ENCODE measurements at places on chromosomes 7 and 10.

DNA sequence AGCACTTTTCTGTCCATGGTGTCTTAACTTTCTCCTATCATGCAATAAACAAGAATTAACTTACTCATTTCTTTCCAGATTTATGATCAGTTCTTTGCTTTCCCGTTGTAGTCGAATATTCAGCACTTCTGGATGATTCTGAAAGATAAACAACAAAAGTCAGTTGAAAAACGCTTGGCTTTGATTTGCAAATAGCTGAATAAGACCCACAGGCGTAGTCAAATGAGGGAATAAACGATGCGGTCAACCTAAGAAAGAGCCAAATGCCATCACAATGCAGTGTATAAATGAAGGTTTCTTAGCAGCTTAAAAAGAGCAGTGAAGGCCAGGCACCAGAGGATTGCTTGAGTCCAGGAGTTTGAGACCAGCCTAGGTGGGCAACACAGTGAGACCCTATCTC lies 109.4 kb downstream of the ADAM12 start:
- no peak for DNase-seq

GRCh38 chr10:3107426-3107961 lies 40.1 kb downstream of the PFKP start:
- no peak for DNase-seq

- no peak for DNase-seq
Measured at GRCh38 chr7:47480576-47481538, 101.1 kb downstream of the TNS3 start.

- DNase-seq: no peak
Measured at GRCh38 chr7:141593134-141593533, 41.9 kb downstream of the AGK start.

- peak; percentile 12 for DNase-seq
Measured at GRCh38 chr7:144513334-144513733, 109.8 kb upstream of the NOBOX start.

DNA sequence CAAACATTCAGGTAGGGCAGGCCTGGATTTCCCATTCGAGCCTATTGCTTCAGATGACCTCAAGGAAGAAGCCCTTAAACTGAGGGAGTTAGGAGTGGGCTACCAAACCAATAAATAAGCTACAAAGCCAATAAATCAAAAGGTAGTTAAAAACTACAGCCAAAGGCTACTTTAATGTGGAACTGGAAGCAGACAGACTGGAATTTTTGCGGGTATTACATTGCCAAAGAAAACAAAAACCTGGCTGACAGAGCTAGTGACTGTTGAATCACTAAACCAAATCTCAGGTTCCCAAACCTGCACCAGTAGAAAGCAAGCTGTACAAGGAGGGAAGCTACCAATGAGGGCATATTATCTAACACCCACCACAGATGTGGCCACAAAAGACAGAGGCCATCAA lies 315.6 kb downstream of the GRM8 start:
- peak; percentile 16 for DNase-seq

DNA sequence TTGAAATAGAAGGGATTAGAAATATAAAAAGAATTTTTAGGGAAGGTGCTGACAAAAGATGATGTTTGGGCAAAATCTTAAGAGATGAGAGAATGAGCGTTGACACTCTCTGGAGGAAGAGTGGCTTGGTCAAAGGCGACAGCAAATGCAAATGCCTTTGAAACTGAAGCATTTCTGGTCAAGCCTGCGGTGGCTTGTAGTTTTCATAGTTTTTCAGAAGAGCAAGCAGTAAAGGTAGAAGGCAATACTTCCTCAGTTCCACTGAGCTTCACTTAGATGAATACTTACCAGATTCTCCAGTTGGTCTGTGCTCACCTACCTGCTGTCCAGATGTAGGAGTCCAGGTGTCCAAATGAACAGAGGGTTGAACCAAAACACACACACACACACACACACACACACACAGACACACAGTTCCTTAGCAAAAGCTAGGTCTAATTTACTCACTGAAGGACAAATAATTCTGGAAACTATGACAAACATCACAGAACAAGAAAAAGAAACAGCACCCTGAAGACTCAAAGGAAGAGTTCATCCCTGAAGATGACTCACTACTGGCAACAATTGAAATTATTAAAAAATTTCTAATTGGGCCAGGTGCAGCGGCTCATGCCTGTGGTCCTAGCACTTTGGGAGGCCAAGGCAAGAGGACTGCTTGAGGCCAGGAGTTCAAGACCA lies 12.1 kb upstream of the STK17A start:
- DNase-seq: no peak

- DNase-seq: no peak
Measured at GRCh38 chr7:117630501-117630900, 150.7 kb downstream of the CFTR start.

- DNase-seq: no peak
Measured at GRCh38 chr10:19209319-19209718, 160.7 kb downstream of the MALRD1 start.

- no peak for DNase-seq
Measured at GRCh38 chr10:119805702-119806230, 66.9 kb downstream of the MCMBP start.

DNA sequence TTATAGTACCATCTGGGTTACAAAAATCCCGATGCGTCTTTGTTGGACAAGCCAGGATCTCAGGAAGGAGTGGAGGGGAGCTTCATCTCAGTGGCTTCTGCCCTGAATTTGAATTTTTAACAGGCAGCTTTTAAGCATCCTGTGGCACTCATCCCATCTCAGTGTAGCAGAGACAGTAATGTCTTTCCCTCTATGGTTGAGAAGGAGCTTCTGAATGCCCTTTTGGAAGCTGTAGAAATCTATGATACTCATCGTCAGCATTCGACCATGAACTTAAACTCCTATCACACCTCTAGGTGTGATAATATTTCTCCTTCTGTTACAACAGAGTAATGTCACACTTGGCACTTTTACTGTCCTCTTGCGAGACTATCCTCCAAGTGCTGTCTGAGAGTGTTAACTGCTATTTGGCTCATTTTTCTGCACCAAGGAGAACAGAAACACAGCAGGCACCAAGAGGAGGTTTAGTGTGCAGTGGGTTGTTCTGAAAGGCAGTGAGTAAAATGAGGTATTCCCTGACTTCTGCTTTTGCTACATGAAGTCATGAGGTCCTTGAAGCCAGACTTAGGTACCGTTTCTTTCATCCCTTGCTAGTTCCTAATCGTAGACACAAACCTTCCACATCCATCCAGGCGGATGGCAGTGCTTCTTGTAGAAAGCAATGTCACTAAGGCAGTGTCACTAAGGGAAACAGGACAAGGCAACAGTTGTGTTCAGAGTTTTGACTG lies 177.4 kb downstream of the CELF2 start:
- DNase-seq: no peak

DNA sequence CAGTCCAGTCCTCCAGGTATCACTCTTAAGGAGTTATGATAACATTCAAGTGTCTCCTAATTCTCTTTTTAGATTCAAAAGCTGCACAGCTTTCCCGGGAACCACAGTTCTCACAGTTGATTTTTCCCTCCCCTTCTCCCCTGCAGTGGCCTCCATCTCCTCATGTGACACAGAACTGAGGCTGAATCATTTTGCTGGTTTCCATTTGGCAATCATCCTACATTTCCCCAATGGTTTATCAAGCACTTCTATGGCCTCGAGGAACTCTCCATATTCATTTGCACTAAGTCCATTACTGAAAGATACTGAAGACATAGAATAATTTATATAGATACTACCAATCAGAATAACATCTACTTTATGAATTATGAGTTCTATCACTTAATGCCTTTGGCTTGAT lies 484.9 kb downstream of the GPAM start:
- DNase-seq: no peak

DNA sequence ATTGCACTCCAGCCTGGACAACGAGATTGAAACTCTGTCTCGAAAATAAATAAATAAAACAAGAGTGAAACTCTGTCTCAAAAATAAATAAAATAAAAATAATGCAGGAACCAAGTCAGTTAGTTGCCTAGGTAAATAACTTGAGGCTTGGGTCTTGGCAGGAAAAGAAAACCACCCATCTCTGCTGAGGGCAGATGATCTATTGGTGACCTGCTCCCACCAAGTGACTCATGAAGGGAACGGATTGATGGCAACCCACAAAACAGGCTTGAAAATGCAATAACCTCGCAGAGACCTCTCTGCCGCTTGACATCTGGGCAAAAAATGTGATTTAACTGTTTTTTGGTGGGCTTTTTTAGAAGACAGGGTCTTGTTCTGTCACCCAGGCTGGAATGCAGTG lies 86.6 kb downstream of the CALN1 start:
- no peak for DNase-seq

GRCh38 chr7:39761449-39761848 lies 138.1 kb downstream of the RALA start:
- DNase-seq: no peak

GRCh38 chr10:70816220-70816894 lies 609 bp downstream of the SGPL1 start:
- DNase-seq: peak; percentile 92

DNA sequence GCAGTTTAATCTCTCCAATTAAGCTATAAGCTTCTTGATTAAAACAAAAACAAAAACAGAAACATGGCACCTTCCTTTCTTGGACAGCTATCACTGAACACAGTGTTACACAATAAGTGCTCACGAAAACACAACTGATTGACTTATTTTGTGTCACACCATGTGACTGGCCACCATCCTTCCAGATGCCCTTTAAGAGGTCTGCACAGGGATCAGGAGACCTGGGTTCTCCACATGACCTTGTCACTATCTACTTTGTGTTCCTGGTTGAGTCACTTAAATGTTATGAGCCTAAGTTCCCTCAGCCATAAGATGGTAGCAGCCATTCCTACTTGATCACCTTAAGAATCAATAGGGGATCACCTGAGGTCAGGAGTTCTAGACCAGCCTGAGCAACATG lies 120.1 kb downstream of the HIPK2 start:
- no peak for DNase-seq

GRCh38 chr10:45325116-45325515 lies 9.7 kb upstream of the OR13A1 start:
- DNase-seq: no peak

DNA sequence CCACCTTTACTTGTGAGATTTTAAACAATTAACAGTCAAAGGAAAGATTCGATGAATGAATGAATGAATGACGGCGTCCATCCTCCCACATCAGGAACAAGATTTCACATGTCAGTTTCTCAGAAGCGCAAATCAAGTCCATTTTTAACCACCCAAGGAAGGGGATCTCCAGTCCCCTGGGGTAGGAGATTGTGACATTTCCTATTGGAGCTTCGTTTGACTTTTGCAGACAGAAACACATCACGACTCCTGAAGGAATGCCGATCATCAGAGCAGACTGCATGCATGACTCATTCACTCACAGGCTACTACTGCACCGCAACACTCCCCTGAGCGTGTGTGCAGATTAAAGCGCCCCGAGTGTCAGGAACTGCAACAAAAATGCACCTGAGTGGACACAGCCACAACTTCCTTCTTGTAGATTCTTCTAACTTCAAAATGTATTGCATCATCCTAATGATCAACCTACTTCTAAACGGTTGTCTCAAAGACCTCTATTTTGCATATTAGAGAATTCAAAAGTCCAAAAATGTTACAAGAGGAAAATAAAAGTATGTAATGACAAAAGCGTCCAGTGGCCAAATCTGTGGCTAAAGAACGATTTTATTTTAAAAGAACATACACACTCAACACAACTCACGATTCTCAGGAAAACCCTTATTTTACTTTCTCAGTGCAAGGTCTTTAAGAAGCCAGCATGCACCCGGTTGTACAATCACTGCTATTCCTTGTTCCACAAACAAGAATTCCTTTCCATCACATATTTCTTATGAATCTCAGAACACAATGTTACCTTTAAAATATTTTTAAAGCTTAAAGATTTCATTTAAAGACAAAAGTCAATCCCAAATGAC lies 172.6 kb downstream of the FAM107B start:
- peak; percentile 41 for DNase-seq

DNA sequence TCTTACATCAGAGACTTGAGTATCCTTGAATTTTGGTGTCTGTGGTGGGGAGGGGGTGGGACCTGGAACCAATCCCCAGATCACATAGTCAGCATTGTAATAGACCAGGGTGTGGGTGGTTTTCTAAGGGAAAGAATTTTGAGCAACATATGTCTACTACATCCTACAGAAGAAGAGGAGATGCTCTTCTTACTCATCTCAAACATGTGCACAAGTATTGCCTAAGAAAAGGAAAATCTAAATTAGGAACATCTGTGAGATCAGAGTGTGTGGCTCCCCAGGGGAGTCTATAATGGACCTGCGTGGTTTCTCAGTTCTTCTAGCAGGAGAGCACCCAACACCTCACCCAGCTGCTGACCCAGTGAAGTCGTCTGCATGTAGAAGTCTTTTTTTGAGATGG lies 148.8 kb downstream of the CCDC3 start:
- DNase-seq: no peak

DNA sequence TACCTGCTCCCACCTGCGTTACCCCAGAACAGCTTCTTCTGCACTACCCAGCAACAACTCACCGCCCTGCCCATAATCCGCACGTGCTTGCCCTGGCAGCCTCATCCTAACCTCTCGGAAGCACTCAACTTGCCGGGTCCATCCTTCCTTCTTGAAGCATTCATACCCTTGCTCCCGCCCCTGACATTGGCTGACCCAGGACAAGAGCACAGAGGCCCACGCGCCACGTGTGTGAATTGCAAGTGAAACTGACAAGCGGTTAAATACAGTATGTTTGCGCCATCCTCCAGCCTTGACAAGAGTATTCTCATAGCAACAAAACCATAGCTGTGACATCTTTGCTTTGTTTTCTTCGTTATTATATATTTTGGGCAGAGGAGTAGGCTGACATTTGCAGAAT lies 10.9 kb upstream of the OCM start:
- no peak for DNase-seq

DNA sequence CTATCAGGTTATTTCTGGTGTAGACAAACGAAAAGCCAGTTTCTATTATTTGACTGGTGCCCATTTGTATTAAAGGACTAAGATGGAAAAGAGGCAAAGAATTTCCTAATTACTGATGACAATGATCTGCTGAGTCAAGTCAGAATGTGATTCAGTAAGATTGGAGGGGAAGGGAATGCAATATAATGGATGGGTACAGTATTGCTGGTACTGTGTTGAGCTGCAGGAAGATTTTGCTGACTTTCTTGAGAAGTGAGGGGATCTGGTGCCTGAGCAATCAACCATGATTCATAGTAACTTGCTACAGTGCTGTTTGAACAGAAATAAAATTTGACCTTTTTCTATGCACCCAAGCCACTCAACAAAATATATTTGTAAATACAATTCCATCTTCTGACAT lies 139.1 kb upstream of the RHEB start:
- DNase-seq: no peak

DNA sequence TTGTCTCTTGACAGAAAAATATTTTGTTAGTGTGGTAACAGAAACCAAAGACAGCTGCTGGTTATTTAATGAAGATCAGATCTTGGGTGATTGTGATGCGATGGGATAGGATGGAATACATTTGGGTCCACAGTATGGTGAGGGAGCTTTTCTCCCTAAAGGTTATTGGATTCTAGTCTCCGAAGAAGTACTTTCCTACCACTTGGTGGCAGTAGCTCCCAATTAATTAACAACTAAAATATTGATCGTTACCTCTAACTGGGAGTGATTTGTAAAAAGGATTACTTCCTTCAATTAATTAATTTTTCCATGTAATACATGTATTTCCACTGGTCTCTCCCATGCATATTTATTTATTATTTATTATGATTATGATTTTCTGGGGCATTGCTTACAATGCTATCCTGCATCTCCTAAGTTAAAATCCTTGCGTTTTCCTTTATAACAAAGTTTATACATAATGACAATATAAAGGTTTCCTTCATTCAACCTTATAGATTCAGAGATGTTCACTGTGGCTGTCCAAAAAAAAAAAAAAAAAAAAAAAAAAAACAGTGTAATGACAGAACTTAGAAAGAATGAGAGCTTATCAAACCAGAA lies 25.6 kb downstream of the TMEM196 start:
- DNase-seq: peak; percentile 73

GRCh38 chr7:150514748-150515222 lies at the start of gene GIMAP7:
GIMAP7 (plus strand) TSS chr7:150514872; CDS start chr7:150519975, 5,103 bp downstream.
- DNase-seq: no peak
